SK-N-SH treated with all-trans-retinoic acid at 6 μM for 48 hours (cell line): ENCODE measurements at places on chromosomes 3 and 15.

DNA sequence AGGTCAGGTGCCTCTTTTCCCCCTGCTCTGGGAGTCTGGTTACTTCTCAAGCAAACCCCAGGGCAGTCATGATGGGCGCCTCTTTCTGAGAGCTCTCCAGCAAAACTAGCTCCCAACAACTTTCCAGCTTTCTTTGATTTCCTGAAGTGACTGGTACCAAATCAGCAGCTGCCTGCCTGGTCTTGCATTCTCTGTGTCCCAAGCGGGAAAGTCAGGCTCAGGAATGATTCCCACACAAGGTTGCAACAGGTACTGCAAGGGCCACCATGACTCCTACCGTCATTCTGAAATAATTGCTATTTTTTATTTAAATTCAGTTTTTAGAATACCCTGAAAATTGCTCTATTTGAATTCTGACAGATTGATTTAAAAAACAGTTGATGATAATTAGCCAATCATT, 658.7 kb downstream of the SQOR start:
- ATAC-seq, result no peak

DNA sequence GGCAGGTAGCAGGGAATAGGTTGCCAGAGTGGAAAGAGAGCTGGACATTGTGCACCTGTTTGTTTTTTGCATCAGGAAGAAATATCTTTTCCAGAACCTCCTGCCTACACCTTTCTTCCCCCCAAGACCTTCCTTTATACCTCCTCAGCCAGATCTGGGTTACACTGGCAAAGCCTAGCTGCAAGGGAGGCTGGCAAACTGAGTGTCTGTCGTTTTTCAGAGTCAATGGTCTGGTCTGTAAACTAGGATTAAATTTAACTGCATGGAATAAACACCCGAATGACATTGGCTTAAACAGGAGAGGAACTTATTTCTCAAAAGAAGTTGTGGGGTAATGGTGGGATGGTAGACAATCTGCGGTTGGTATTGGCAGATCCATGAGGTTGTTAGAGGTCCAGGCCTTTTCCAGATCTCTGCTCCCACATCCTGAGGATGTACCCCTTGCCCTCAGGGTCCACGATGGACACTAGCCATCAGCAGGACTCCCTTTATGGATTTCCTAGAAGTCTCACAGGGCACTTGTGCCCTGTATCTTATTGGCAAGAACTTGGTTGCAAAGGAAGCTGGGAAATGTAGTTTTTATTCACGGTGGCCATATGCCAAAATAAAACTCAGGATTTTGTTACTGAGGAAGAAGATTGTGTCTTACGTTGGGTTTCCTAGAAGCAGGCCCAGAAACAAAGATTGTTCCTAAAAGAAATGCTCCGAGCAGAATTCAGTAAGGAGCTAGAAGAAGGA, 3.2 kb upstream of the RARRES1 start:
- no peak for ATAC-seq

DNA sequence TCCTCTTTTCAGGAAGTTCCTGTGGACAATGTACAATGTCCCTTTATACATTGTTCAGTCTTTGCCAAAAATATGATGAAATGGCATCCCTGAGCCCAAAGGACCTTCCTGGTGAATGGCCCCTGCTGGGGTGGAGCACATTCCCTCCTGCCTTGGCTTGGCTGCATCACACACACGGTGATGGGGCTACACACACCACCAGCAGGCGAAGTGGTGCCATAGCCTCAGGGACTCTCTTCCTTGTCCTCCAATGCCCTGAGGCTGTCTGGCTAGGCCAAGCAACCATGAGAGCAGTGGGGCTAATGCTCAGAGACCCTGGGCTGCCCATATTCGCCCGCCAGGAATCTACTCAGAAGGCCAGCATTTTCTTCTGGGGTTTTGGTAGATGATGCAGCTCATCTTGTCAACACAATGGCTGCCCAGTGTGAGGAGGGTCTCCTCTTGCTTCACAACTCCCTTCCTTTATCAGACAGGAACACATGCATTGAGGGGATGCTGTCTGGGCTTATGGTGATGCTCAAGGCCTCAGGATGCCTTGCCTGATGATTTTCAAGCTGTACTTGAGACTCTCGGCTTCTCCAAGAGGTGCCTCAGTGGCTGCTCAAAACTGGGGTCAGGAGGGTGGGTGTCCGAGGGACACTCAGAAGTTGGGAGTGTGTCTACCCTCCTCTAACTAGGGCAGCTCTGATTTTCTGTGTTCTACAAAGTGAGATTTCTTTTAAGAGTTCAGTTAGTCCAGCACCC, 40.9 kb upstream of the EPHB1 start:
- ATAC-seq, result peak; percentile 79

DNA sequence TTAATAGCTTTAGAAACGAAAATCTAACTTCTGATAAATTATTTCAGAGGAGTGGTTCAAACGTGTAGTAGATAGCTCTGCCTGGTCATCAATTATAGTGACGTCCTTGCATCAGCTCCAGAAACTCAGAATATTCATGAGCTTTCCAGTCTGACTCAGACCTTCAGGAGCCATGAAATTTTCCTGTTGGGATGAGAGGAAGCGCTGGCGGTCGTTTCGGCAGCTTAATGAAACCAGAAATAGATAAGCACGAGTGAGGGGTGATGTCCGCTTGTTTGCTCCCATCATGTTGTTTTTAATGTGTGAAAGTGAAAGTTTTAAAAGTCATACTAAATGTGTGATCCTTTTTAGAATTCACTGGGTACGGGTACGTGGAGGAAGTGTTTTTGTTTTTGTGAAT, 141.1 kb downstream of the PGPEP1L start:
- peak; percentile 74 for ATAC-seq

GRCh38 chr15:42121682-42122081, 27.3 kb upstream of the PLA2G4D start:
- ATAC-seq, result no peak

DNA sequence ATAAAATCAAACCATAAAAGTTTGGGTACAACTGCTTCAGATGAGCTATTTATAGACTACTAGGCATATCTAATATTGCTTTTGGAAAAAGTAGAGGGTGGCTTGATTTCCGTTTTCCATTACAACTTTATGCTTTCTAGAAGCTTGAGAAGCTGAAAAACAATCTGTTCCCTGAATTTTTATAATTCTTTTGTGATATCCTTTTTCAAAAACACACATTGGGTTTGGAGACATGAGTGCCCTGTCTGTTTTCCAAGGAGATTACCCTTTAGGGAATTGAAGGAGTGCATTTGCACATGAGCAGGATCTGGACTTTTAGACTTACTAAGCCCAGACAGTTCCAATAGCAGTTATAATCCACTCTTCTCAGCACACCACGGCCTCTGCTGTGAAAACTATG, 49.5 kb upstream of the FILIP1L start:
- ATAC-seq, result no peak

DNA sequence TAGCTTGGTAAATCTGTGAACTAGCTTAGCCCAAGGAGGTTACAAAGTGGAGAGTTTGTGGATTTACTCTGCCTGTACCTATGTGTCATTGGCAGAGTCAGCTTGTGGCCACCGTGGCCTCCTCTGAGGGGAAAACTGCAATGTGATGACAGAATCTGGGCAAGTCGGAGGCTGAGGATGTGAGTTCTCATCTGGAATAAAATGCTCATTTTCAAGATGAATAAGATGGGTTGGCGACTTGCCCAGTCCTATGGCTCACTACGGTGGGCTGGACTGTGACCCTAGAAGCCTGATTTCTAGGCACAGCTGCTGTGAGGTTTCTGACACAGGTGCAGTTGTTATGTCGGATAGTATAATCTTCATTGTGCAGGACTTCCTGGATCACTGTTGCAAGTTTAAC, 83.7 kb downstream of the ETV5 start:
- ATAC-seq, result peak; percentile 26

DNA sequence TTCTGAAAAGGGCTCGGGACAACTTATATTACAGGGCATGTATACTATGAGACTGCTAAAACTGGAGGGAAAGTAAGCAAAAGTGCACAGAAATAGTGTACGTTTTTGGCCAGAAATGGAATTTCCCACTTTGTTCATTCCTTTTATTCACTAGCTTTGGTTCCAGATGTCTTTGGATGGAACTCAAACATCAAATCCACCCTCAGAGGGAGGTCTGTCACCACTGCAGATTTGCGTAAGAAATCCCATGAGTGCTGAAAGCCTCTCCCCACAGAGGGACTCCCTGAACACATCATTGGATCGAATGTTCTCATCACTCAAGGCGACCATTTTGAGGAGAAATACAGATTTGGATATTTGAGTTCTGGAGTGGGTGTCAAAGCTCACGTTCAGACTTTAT, 71.6 kb downstream of the FEM1B start:
- ATAC-seq, result no peak

GRCh38 chr3:158711886-158712285, 20.4 kb downstream of the RARRES1 start:
- peak; percentile 30; the same call in 2 of the 3 replicates for ATAC-seq

- ATAC-seq, result no peak
These were observed 271.2 kb upstream of the TRIM42 start for GRCh38 chr3:140406655-140407054.

DNA sequence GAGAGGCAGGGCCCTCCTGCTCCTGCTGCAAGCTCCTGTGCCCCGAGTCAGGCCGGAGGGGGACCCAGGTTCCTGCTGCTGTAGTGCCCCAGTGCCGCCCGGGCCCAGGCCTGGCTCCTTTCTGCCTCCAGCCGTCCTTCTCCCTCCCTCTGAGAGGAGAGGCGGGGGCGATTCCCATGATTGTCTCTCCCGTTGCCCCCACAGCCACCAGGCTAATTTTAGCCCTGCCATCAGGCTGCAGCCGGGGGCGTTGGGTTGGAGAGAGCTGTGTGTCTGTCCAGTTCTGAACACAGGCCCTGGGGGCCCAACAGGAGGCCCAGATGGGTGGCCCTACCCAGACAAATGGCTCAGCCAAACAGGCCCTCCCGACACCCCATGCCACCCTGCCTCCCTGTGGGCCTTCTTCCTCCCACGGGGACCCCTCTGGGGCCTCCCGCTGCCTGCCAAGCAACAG, 214.8 kb downstream of the TBC1D2B start:
- no peak for ATAC-seq

- no peak for ATAC-seq
These were observed 111.6 kb downstream of the TIGIT start for GRCh38 chr3:114405202-114405990.

DNA sequence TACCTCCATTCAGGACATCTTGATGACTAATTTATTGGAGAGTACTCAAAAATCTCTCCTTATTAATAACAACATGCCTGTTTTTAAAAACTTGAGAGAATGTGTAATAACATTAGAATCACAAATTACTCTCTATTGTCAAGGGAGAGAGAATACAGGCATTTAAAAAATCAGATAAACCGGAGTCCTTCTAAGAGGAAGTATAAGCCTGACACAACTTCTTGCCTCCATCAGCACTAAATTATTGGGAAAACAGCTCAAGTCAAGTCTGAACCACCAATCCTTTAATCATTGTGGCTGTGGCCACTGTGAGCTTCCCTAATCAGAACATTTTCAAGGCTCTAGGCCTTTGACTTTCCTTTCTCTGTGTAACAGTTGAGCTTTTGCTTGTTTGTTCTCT, 38.0 kb downstream of the SSR3 start:
- ATAC-seq, result peak; percentile 40

DNA sequence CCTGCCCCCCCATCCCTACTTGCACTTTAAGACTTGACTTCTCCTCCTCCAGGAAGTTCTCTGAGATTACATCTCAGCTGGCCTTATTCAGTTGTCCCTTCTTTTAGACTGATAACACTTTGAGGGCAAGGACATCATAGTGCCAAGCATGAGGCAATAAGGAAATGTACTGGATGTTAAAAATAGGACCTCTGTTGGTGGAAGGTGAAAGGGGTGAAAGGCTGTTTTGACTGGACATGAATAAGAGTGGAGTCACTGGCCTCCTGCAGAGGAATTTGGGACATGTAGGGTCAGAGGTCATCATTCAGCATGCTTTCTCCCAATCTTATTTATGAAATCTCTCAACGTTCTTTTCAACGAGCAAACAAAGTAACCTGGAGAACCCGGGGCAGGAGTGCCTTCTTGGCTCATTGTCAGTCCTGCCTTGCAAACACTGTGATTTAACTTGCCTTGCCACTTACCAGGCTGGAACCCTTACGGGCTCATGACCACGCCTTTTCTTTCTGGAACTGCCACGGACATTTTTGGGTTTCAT, 38.6 kb downstream of the TRIM71 start:
- ATAC-seq, result no peak

DNA sequence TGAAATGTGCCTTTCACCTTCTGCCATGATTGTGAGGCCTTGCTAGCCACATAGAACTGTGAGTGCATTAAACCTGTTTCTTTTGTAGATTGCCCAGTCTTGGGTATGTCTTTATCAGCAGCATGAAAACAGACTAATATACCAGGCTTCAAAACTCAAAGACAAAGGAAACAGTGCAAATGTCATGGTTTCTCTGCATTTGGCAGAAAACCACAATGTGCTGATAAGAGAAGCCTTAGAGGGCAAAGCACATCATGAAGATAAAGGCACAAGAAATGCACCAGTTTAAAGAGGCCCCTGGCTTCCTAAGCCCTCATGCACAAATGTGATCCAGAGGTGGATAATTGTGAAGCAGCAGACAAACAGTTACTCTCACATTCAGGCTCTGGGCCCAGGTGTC, 259.2 kb downstream of the CPNE4 start:
- ATAC-seq, result no peak

GRCh38 chr3:78825858-78826215, 942.0 kb downstream of the ROBO1 start:
- peak; percentile 70 for ATAC-seq

GRCh38 chr3:17491601-17492000, 250.8 kb downstream of the TBC1D5 start:
- no peak for ATAC-seq

GRCh38 chr3:107826727-107827126, 264.1 kb downstream of the CD47 start:
- ATAC-seq, result no peak

DNA sequence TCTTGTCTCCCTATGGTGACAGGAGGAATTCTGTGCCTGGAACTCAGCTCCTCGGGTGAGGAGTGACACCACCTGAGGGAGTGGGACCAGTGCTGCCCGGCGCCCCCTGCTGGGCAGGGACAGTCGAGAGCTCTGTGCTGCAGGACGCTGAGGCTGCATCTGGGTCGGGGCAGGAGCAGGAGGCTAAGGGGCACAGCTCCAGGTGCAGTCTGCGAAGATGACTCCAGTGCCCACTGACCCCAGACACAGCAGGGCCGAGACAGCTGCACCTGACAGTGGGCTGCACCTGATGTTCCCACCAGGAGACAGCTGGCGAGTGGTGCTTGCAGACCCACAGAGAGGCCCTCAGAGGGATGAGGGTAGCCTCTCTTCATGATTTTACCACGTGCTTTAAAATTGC, 152.9 kb downstream of the ATP10A start:
- no peak for ATAC-seq

- no peak for ATAC-seq
These were observed 27.3 kb downstream of the PARP16 start for GRCh38 chr15:65259367-65259797.
